ENCODE measurements at places on chromosomes 6 and 20. TPM values are rescaled to one million over a fixed set of nuclear protein-coding genes. Genes with fewer than 3 reads are reported as not detected.
A peak's percentile ranks its signal among the peaks of the same experiment; 100 is the strongest.

DNA sequence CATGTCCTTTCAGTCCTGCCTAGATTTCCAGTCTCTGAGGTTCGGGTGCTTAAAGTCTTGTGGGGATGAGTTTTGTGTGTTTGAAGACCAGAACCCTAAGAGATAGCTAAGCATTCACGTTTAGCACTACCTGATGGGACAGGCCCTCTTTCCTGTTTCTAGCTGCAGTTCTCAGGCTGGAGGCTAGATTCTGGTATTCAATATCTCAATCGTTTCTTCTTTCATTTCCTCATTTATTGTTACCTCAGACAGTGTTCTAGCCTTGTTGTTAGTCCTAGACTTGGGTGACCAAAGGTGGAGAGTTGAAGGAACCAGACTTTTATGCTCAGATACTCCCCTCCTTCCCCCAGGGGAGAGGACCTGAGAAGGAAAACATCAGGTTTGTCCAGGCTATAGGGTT is 16.8 kb downstream of the CEP250 start:
- DNase-seq = no peak

GRCh38 chr6:43020847-43021246 is 576 bp upstream of the RRP36 start:
- DNase-seq = no peak

DNA sequence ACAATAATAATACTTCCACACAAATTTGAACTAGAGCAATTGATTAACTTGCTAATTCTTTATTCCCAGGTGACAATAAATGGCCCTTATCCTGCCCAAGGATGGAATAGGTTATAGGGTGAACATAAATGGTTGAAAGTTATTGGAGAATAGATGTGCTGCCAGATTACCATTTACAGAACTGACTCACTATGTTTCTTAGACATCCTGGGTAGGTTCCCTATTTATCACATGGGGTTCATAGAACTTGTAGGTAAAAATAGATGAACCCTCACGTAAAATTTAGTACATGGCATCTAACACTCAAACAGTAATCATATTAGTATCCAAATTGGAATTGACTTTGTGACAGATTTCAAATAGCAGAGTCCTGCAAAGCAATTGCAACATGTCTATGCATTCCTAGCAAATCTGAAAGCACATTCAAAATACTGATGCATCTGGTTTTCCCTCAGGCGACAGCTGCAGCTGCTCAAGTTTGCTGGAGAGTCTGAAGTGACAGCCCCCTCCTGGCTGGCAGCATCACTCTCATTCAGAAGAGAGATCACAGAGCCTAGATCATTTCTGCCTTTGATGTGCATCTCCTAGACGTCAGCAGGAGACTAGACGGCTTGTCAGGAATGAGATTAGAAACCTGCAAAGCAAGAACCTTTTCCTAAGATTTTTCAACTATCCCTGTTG is 80.2 kb upstream of the RNF217 start:
- DNase-seq = no peak

SIRPD gene
- not detected for total RNA-seq

GRCh38 chr6:17001188-17001587 is 100.7 kb upstream of the STMND1 start:
- DNase-seq = no peak

MROH8 gene
- total RNA-seq = 0.51 TPM

DNA sequence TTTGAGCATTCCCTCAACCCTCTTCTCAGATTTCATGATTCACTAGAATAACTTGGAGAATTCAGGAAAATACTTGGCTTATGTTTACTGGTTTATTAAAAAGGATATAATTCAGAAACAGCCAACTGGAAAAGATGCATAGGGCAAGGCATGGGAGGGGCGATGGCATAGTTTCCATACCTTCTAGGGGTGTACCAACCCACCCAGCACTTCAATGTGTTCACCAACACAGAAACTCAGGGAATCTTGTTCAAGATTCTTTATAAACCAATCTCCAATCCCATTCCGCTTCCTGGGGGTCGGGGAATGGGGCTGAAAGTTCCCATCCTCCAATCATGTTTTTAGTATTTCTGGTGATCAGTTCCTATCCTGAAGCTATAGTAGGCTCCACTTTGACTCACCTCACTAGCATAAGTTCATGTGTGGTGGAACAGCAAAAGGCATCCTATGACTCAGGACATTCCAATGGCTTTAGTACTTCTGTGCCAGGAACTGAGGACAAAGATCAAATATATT is 164.4 kb downstream of the SIM1 start:
- DNase-seq = no peak

GRCh38 chr20:33688938-33689424 is 2.8 kb upstream of the E2F1 start:
- DNase-seq = no peak

DNA sequence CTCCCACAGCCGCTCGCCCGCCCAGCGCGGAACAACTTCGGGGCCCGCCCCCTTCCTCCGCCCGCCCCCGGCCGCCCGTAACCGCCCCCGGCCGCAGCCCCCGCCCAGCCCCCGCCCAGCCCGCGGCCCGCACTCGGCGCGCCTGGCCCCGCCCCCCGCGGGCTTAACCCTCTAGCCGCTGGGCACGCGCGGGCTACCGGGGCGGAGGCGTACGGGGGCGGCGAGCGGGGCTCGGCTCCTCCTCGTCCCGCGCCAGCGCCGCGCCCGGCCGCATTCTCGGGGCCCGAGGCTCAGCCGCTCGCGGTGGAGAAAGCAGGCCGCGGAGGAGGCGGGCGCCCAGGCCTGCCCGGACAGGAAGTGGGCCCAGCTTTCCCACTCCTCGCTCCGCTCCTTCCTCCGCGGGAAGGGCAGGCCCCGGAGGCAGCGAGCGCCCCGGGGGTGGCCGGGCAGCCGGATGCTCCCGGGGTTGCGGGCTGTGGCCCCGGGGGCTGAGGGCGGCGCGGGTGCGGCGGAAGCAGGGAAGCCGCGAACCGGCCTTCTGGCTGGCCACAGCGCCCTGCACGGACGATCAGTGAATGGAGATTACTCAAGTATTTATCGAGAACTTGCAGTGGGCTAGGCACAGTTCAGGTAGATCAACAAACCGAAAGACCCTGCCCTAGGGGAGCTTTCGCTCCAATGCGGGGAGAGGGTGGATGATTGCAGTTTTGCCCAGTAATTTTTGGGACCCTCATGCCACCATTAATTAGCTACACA is at the start of gene TRAM2:
TRAM2 (minus strand) TSS at position 39 of the 756 bp plus-strand sequence. CDS start 145 bp downstream, outside the sequence.
- peak; percentile 74 for DNase-seq

DNA sequence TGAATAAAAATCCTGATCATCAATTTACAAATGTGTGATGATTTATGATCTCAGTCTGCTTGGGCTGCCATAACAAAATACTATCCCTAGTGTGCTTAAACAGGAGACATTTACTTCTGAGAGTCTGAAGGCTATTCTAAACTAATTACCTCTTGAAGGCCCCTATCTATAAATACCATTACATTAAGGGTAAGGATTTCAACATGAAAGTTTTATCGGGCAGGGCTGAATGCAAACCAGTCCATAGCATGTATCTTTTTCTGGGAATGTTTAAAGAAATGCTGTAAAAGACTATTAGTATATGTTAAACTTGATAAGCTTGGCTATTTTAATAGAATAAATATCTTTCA is 48.2 kb downstream of the TRDN start:
- no peak for DNase-seq

All from activated T-cell treated with anti-CD3 and anti-CD28 coated beads, Interleukin-2, amount 50 U/mL, for 4 hours (primary cell).